ENCODE measurements at places on chromosomes 7 and 10.

DNA sequence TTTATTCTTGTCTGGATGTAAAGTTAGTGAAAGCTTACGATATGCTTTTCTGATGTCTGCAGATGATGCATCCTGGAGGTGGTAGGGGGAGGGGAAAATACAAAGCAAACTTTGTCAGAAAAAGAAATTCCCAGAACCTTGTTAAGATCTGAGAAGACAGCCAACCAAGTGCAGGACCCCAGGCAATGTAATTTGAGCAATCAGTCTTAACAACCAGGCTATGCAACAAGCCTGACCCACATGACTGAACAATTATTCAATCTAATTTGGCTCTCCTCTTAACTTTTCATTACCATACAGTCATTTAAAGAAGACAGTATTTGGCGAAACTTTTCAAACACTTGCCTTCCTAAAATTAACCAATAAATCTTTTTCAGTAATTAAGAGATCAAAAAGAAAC is 74.5 kb downstream of the DNAJC1 start:
- no peak for DNase-seq

DNA sequence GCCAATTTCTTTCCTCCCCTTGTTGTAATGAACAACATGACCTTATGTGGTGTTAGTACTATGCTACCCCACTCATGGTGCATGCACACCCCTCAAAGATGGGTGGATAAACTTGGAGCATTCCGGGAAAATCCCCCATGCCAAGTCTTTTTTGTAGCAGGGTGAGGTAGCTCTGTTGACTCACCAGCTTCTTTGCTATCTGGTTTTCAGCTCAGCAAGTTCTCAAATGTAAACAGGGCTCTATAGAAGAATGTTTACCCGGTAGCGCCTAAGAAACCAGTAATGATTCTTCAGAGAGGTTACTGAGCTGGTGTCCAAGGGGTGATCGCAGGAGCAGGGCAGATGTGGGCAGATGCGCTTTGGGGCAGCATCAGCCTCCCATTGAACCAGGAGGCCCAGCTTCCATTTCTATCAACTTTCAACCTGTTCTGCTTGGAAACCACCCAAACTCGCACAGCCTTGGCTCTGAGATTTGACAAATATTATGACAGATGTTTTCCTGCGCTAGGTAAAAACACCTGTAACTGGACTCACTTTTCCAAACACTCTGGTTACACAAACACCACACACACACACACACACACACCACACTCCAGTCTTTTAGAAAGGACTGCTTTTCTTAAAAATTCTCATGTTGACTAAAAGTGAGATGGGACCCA is 87.8 kb downstream of the ZRANB1 start:
- DNase-seq, result no peak

DNA sequence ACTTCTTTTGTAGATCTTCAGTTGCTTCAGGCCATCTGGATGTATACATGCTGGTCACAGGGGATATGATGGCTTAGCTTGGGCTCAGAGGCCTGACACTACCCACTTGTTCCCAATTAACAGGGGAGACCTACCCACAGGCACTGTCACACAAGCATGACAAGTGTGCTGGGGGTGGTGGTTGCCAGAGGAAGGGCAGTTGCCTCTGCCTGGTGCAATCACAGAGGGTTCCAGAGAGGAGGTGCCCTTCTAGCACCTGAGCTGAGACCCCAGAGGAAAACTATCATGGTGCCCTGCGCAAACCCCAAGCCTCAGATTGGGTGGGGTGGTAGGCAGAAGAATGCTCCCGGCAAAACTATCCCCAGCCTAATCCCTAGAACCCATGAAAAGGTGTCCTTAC is 65.6 kb upstream of the NANOS1 start:
- no peak for DNase-seq

GRCh38 chr10:72455889-72456595 is 101.3 kb upstream of the DNAJB12 start:
- no peak for DNase-seq

DNA sequence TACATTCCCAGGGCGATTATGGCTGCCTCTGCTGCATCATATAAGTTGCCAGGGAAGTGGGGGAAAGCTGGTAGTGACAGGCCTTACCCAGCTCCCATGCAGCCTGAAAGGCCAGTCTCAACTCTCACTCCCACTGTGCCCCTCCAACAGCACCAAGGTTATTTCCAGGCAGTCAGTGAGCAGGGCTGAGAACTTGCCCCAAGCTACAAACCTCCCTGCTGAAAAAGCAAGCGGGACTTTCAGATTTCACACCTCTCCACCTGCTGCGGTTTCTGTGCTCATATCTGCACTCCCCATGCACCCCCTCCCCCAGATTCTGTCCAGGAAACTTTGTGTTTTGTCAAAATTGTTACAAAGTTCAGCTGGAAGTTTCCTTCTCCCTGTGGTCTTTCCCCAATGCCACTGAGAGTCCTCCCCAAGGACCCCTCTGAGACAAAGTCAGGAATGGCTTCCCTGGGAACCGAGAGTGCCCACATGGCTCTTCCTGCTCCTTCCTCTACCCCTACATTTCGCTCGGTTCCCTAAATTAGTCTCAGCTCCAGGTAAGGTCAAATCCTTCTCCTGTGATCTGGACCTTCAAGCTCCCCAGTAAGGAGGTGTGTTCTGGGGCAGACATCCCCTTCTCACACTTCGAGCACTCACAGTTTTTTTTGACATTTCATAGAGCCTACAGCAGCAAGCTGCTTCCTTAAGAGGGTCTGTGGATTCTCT is 25.3 kb upstream of the WNT2 start:
- no peak for DNase-seq

DNA sequence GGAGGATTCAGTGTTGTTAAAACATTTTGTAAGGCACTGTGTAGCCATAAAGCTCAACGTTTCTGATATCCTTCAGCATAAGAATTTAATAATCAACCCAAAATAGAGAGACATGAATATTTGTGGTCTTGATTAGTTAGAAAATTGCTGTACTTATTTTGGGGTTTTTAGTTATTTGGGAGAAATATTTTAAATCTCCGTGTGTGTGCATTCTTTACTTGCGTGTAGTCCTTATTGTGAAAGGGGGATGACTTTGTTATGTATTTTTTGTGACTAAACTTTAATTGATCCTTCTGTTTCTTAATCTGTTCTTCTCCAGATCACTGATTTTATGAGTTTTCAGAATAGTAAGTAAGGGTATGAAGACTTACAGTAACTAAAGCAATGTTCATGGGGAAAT is 81.2 kb downstream of the ZNRF2 start:
- DNase-seq, result no peak

DNA sequence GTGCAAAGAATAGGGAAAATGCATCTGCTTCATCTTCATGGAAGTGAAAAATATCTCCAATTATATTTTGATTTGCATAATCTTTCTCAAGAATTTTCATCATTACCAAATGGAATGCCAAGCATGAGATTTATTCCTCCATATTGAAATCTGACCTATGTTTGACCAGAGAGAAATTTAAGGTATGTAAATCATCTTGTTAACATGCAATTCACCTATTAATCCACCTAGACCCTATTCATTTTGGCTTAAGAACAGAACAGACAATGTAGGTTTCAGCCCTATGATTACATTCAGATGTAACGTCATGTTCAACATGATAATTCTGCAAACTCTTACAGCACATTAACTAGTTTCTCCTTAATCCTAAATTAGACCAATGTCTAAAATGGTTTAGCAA is 30.8 kb upstream of the TMEM140 start:
- DNase-seq, result no peak

- no peak for DNase-seq
Observed at GRCh38 chr10:43128958-43129706, 9.1 kb upstream of the CSGALNACT2 start.

DNA sequence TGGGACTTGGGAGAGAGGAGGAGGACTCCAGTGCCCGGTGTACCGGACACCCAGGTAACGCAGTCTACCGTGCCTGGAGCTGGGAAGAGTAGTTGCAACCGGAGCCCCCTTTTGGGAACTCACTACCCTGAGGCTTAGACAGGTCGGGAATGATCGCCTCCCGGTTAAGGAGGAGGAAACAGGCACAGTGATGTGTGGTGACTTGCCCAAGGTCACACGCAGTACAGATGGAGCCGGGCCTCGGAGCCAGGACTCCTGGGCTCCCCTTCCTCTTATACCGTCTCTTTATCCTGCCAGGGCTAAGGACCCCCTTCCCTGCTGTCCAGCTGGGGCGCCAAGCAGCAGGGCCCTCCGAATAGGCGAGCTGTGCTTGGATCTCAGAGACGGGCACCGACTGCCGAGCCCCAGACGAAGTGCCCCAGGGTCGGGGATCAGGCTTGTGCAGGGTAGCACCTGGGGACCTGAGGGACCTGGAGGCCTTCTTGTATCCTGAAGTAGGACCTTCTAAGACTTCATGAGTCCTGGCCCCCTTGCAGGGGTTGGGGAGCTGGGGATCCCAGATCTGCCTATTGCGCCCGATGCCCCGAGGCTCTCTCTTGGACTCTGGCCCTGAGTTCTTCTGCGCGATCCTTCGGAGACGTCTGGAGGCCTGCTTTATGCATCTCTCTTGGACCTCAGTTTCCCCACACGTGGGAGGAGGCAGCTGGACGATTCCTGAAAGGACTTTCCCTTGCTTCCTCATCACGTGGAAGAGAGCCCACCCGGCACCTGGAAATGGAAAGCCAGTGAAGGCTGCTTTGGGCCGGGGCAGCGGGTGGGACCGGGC is 767 bp upstream of the CYP26A1 start:
- DNase-seq, result no peak

DNA sequence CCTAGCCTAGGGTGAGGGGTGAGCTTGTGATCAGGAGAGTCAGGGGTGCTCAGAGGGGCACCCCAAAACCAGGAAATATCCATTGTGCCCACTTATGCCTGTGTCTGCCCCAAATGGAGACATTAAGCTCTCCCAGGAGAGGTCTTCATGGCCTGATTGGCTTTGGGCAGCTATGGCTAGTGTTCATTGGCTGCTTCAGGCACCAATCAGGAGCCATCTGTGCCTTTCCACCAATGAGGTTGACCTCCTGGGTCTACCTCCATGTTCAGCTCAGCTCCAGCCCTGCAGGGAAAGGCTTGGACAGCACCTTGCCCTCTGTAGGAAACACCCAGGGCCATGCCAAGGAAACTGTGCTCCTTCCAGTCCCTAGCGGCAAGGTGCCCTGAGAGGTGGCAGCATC is 23.9 kb upstream of the HSPB1 start:
- no peak for DNase-seq

GRCh38 chr7:120645966-120646365 is 212.0 kb downstream of the TSPAN12 start:
- DNase-seq, result no peak

DNA sequence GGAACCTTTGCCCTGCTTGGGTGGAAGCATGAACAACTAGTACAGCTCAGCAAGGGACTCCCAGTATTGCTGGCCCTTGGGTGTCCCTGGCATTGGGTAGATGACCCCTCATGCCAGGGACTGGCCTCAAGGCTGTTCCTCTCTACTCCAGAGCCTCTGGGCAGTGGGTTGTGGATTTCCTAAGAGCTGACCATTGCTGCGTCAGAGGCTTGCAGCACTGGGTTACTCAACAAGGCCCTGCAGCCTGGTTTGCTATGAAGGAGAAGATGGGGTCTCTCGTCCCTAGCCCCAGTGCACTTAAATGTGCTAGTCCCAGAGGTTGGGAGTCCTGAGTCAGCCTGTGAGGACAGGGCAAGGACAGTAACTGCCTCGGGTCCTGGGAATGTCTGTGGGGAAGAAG is 2.5 kb downstream of the VSIR start:
- DNase-seq, result no peak

GRCh38 chr7:6385909-6386560 is 61.7 kb downstream of the DAGLB start:
- no peak for DNase-seq

GRCh38 chr7:90777465-90777864 is 181.3 kb downstream of the CDK14 start:
- no peak for DNase-seq

DNA sequence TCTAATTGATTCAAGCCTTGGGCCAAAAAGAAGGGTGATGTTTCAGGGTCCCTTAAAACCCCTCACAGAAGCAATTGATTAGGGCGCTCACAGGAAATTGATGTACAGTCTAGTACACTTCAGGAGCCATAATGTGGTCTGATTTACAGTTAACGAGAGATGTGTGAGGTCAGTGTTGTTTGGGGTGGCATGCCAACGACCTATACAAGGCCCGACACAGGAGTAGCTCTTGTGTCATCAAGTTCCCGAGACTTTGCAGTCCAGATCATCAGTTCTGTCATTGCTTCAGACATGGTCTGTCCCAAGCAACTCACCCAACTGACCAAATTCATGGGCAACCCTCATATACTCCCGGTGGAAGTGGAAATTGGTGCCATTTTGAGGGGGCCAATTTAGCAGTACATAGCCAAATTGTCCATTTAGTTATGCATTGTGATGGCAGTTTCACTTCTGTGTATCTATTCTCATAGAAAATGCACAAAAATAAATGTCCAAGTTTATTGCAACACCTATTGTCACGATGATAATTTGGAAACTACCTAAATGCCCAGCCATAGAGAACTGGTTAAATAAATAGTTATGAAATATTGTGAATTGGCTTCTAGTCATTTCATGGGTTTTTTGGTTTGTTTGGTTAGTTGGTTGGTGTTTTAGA is 18.0 kb upstream of the ARID5B start:
- DNase-seq, result no peak

GRCh38 chr10:97307866-97308780 is 10.9 kb upstream of the FRAT1 start:
- no peak for DNase-seq

- no peak for DNase-seq
Observed at GRCh38 chr7:132295175-132295574, 281.1 kb downstream of the PLXNA4 start.

Data from cortex of kidney (tissue), 1 donor.